CD8-positive, alpha-beta T cell (primary cell): ENCODE measurements at places on chromosomes 6 and 20.
A peak's percentile ranks its signal among the peaks of the same experiment; 100 is the strongest.

- no peak for DNase-seq
Observed at GRCh38 chr6:22825210-22825609, 255.8 kb downstream of the HDGFL1 start.

DNA sequence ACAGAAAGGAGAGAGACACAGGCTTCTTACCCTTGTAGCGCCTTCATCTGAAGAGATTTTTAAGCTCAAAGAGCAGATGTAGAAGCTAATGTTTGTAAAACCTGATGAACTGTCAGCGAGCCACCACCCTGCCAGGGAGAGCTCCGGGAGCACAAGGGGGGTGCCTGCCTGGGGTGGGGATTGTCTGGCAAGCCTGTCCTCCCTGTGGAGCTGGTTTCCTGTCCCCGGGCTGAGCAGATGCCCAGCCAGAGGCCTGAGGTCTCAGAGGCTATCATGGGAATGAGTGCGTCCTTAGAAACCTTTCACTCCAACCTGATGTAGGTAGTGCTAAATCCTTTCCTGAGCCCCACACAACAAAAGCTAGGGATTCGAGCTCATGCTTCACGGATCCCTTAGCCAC, 41.9 kb upstream of the NR2E1 start:
- no peak for DNase-seq

DNA sequence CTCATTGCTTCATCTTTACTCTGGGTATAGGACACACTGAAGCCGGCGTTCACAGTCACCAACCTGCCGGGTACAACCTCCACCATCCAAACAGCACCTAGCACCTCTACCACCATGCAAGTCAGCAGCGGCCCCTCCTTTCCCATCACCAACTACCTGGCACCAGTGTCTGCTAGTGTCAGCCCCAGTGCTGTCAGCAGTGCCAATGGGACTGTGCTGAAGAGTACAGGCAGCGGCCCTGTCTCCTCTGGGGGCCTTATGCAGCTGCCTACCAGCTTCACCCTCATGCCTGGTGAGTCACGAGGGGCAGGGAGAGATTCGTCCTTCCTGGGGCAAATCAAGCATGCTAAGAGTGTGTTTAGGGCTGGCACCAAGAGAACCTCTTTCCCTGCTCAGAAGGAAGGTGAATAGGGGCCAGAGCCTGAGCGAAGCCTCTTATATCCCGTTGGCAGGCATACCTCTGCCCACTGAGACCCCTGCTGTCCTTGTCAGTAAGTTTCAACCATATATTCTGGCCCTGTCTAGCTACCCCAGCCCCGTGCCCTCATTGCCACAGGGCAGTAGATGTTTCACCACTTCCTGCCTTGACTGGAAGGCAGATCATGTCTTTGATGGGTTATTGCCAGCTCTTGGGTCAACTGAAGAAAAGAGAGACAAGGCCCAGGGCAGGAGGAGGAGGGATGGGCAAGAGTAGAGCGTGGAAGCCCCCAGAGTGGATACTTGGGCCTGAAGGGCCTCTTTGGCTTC, 4.8 kb downstream of the SRF start:
- peak; percentile 16 for DNase-seq

DNA sequence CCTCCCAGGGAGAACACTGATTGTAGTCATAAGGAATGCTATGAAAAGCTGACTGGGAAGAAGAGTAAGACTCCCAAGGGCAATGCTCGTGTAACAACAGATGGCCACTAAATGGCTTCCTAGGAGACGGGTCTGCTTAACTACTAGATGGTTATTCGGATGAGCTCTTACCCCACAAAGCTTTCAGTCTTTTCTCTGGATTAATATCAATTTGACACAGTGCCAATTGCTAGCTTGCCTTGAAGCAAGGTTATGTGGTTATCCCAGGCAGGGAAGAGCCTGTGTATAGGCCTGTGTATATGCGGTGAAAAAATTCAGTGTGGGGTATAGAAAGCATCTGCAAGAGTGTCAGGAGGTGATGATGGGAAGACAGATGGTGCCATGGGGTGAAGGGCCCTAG, 86.4 kb upstream of the NOX3 start:
- no peak for DNase-seq

- DNase-seq, result no peak
Observed at GRCh38 chr6:151027936-151028838, 162.7 kb downstream of the MTHFD1L start.

GRCh38 chr20:30502670-30503069, 754.8 kb upstream of the DEFB115 start:
- no peak for DNase-seq

GRCh38 chr6:57434944-57435343, 117.5 kb downstream of the PRIM2 start:
- no peak for DNase-seq

DNA sequence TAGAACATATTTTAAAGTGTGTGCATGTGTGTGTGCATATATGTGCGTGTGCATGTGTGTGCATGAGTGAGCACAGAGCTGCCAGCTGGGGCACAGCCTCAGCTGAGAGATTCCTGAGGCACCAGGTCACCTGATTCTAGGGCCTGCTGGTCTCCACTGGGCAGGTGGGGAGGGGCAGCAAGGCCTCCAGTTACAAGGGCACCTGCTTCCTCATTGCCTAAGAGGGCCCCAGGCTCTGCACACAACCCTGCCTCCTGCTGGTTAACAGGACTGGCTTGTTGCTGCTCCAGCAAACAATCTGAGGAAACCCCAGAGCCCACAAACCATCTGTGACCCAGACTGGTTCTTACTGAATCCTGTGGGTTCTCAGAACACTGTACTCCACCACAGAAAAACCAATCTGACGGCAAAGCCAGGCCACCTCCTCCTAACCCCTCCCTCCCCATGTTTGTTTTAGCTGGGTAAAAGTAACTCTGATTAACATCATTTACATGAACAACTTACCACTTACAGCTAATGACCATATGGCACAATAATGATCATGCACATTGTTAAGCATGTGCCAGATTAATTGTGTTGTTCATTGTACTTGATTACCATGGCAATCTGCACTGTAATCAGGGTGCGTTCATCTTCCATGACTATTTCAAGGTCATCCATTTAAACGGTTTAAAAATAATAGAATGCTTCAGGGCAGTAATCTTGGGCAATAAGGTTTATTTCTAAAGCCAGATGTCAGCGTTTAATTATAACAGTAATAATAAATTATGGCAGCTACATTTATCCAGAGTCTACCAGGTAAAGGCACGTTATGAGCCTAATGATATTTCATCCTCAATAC, 23.1 kb upstream of the UBE2J1 start:
- DNase-seq, result peak; percentile 94

GRCh38 chr6:49202924-49203536, 260.0 kb downstream of the MMUT start:
- DNase-seq, result no peak

DNA sequence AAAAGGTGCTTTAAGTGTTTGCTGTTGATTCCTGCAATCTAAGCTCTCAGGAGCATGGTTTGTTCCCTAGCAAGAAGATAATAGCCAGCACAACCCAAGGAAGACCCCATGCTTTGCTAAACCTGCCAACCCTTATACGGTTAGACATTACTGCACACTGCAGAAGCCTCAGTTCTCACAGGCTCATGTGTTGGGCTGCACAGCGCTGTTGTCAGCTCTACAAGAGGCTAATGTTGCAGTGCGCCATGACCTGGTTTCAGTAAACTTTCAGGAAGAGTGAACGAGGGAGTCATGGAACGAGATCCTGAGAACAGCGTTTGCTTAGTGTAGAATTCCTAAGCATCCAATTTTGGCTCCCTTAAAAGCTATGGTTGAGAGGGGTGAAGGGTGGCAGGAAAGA, 218.5 kb downstream of the ARHGAP18 start:
- no peak for DNase-seq

DNA sequence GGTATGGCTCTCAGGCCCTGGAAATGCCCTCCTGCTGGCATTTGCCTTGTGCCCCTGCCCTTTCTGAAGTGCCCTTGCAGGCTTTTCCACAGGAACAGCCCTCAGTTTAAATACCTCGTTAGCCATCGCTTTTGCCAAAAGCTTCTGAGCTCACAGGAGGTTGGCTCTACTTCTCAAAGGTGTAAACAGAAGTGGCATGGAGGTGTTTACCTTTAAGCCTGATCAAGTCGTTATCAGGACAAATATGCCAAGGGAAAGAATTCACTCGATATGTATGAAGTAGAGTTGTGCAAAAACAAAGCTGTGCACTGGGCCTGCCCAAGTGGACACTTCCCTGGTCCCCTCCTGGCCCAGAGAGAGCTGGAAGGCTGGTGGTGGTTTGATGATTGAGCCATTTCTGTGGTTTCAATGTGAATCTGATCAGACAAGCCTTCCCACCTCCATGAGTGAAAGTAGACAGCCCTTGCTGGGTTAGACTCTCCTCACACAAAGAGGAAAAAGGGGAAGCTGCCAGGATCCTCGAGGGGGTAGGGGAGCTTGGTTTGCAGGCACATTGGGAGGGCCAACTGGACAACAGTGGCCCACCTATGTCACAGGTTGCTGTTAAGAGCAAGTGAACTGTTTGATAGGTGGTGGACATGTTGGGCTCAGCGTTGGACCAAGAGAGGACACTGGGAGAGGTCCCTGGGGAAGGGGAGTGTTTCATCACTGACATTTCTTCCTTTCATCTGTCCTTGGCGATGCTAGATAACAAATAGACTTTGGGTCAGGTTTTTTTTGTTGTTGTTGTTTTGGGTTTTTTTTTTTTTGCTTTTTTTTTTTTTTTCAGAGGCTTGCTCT, 98.7 kb downstream of the ZDHHC14 start:
- no peak for DNase-seq

- DNase-seq, result peak; percentile 73
Observed at GRCh38 chr6:33694401-33694931, 17.0 kb downstream of the UQCC2 start.

DNA sequence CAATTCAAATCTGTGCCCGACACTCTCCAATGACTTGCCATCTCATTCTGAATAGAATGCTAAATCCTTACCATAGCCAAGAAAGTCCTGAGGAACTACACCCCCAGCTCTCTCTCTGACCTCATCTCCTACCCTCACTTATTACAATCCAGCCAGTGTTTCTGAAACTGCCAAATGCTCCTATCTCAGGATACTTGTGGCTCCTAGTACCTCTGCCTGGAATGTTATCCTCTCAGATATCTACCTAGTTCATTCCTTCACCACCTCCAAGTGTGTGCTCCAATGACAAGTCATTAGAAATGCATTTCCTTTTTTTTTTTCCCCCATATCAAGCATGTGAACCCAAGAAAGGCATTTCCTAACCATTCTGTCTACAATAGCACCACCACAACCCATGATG, 24.4 kb downstream of the ZNF184 start:
- no peak for DNase-seq

DNA sequence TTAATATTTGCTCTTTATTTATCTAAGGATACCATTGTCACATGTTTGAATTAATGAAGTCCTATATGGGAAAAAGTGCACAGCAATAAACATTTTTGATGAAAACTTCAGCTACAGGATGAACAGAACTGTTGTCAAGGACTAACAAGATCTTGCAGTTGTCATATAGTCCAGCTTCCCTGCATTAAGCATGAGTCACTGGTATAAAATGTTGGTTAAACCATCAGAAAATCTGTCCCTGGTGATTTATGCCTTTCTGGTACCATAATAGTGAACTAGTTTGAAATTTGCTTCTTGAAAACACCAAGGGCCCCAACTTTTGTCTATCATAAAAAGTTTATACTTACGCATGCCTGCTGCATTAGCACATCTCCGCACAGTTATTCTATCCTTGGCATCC, 60.4 kb upstream of the RSPO3 start:
- DNase-seq, result no peak

DNA sequence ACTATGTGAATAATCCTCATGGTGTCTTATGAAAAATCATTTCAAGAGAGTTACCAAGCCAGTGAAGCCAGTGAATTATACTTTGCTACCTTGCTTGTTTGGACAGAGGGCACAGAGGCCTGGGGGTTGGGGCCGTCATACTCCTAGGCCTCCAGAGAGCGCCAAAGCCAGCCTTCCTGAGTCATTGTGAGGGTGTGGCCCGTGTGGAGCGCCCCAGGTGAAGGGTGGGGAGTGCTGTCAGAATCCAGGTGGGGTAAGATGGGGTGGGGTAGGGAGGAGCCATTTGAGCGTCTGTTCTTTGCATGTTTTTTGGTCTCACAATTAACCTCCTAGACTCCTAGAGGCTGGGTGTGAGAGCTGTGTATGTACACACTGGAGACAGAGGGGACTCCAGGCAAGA, 71.1 kb downstream of the PERP start:
- DNase-seq, result no peak

DNA sequence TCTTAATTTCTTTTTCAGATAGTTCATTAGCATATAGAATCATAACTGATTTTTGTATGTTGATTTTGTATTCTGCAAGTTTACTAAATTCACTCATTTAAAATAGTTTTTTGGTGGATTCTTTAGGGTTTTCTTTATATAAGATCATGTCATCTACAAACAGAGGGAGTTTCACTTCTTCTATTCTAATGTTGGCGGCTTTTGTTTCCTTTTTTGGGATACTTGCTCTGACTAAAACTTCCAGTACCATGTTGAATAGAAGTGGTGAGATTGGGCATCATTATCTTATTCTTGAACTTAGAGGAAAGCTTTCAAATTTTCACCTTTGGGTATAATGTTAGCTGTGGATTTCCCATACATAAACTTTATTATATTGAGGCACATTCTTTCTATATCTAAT, 296.9 kb downstream of the BCKDHB start:
- no peak for DNase-seq

DNA sequence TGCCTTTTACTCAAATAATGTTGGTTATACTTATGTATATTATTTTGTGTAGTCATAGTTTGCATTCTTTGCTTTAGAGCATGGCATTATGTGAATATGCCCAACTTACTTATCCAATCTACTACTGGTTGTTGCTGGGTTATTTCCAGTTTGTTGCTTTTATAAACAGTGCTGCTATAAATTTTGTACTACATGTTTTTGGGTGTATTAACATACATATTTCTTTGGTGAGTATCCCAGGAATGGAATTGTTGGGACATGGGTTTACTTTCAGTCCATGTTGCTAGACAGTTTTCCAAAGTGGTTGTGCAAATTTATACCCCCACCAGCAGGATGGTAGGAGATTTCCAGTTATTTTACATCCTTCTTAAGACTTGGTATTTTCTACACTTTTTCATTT, 157.1 kb upstream of the THEMIS start:
- DNase-seq, result no peak
